ENCODE measurements at places on chromosomes 7 and 10. TPM values are rescaled to one million over a fixed set of nuclear protein-coding genes. Genes with fewer than 3 reads are reported as not detected.

Gene SFTPD
- total RNA-seq: not detected

Gene FXYD4
- total RNA-seq: not detected

Gene TMEM176A
- 2.1 TPM for total RNA-seq

Gene GPER1
- 0.42 TPM for total RNA-seq

Gene NACAD
- total RNA-seq: 0.10 TPM

Gene SPDYE8
- total RNA-seq: not detected

Gene FRAT1
- total RNA-seq: 21.9 TPM

Gene TRIM73
- total RNA-seq: 4.7 TPM

Gene GPR37
- 0.10 TPM for total RNA-seq

Gene CLDN4
- total RNA-seq: 0.10 TPM

Gene LRRC17
- total RNA-seq: 0.10 TPM

Gene CRHR2
- not detected for total RNA-seq

Gene SDK1
- total RNA-seq: 0.31 TPM

Gene TMEM140
- 51.4 TPM for total RNA-seq

Gene RELN
- total RNA-seq: under 0.01 TPM

Gene MUC3A
- total RNA-seq: not detected

Gene SPACDR
- 0.73 TPM for total RNA-seq
